ENCODE measurements at places on chromosomes 7 and 10.
A peak's percentile ranks its signal among the peaks of the same experiment; 100 is the strongest.

GRCh38 chr7:47720141-47720906 lies 138.4 kb upstream of the TNS3 start:
- peaks cover 8% of the 10 kb centered on the region for H3K4me1 ChIP-seq
- no peaks in the 10 kb centered on the region for H3K36me3 ChIP-seq
- DNase-seq = no peak
- H3K27me3 ChIP-seq = no peaks in the 10 kb centered on the region
- no peak overlapping the region for H3K4me3 ChIP-seq

DNA sequence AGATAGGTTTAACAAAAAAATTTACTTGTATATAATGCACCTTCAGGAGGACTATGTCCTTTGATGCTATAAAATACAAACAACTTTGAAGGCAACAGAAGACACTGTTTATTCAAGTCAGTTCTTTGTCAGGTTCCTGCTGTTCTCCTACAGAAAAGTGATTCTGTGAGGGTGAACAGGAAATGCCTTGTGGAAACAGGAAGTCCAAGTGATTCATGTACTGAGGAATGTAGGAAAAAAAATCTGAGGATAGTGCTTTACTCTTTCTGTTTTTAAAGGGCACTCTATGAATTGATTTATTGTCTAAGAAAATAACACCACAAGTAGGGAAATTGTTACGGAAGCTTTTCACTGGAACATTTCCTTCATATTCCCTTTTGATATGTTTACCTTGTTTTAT lies 171.9 kb downstream of the HDAC9 start:
- H3K27me3 ChIP-seq = no peaks in the 10 kb centered on the region
- no peak overlapping the region for H3K4me3 ChIP-seq
- H3K4me1 ChIP-seq = peaks cover 2% of the 10 kb centered on the region

GRCh38 chr7:37990337-37990736 lies 69.9 kb downstream of the EPDR1 start:
- no peaks in the 10 kb centered on the region for H3K36me3 ChIP-seq
- no peaks in the 10 kb centered on the region for H3K4me1 ChIP-seq
- H3K27ac ChIP-seq = no peak overlapping the region

GRCh38 chr10:128556182-128557110 lies 430.2 kb upstream of the MKI67 start:
- no peak overlapping the region for H3K4me3 ChIP-seq
- H3K27ac ChIP-seq = no peak overlapping the region
- no peak for DNase-seq

DNA sequence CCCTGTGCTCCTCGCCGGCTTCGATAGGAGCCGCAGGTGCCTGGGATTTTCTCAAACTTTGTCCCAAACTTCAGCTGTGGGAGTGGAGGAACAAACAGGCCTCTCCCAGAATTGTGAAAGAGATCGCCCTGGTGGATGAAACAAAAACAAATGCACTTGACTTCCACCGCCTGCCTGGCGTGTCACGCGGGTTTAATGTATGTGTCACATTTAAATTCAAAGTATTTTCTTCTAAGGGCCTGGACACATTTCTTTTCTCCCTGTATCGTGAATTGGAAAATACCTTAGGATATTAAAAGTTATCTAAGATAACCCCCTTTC lies 694 bp upstream of the WASL start:
- no peaks in the 10 kb centered on the region for H3K27me3 ChIP-seq
- H3K36me3 ChIP-seq = peaks cover 10% of the 10 kb centered on the region
- peak overlapping the region; percentile 94 for H3K4me3 ChIP-seq
- H3K4me1 ChIP-seq = peaks cover 64% of the 10 kb centered on the region

- H3K27me3 ChIP-seq = no peaks in the 10 kb centered on the region
- H3K4me1 ChIP-seq = peaks cover 24% of the 10 kb centered on the region
- H3K27ac ChIP-seq = no peak overlapping the region
- H3K4me3 ChIP-seq = no peak overlapping the region
- H3K36me3 ChIP-seq = peaks cover 2% of the 10 kb centered on the region
- no peak for DNase-seq
Measured at GRCh38 chr7:7706556-7707172, 11.7 kb downstream of the RPA3 start.

DNA sequence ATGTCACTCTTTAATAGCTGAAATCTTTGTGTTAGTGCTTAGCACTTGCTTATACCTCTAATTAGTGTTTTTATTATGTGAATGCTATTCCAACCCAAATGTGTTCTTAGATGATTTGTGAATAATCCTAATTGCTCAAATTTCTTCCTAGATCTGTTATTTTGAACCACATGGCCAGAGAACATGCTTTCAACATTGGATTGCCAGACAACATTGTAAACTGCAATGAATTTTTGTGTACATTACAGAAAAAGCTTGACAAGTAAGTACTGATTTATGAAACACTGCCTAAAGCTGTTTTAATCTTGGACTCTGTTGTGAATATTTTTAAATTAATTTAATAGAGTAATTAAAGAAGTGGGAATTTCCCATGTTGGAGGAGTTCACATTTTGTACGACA lies 121.1 kb downstream of the ZNF277 start:
- DNase-seq = no peak
- H3K4me1 ChIP-seq = no peaks in the 10 kb centered on the region
- no peak overlapping the region for H3K27ac ChIP-seq
- H3K36me3 ChIP-seq = peaks cover 29% of the 10 kb centered on the region
- H3K27me3 ChIP-seq = no peaks in the 10 kb centered on the region

- no peak overlapping the region for H3K27ac ChIP-seq
- H3K4me1 ChIP-seq = no peaks in the 10 kb centered on the region
- no peak for DNase-seq
- H3K27me3 ChIP-seq = no peaks in the 10 kb centered on the region
- no peaks in the 10 kb centered on the region for H3K36me3 ChIP-seq
Measured at GRCh38 chr10:83301732-83302131, 837.6 kb upstream of the GHITM start.

DNA sequence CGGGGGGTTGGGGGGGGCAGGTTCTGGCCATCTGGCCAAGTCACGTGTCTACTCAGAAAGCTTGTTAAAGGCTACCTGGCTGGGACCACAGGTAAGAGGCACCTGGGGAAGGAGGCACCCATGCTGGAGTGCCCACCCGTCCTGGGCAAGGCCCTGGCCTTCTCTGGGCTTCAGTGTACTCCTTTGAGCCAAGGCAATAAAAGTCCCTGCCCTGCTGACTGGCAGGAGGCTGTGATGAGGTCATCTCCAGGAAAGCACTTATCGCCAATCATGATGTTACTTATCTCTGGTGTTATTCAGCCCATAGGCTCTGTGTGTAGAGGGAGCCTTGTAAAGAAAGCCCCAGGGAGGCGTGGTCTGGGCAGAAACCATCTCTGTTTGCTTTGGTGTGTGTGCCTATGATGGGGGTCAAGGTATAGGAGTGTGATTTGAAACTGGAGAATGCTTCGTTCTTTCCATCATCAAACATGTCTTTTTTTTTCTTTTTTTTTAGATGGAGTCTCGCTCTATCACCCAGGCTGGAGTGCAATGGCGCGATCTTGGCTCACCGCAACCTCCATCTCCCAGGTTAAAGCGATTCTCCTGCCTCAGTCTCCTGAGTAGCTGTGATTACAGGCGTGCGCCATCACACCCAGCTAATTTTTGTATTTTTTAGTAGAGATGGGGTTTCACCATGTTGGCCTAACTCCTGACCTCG lies 2.5 kb upstream of the CLDN4 start:
- peaks cover 27% of the 10 kb centered on the region for H3K4me1 ChIP-seq
- H3K4me3 ChIP-seq = no peak overlapping the region
- H3K27ac ChIP-seq = no peak overlapping the region
- peak; percentile 23 for DNase-seq

GRCh38 chr10:132946-133898 lies 2.0 kb upstream of the ZMYND11 start:
- peaks cover 38% of the 10 kb centered on the region for H3K4me1 ChIP-seq
- H3K27ac ChIP-seq = peak overlapping the region; percentile 93
- no peaks in the 10 kb centered on the region for H3K36me3 ChIP-seq
- H3K27me3 ChIP-seq = no peaks in the 10 kb centered on the region

GRCh38 chr7:7257899-7258692 lies 75.8 kb downstream of the C1GALT1 start:
- no peaks in the 10 kb centered on the region for H3K27me3 ChIP-seq
- DNase-seq = no peak
- H3K36me3 ChIP-seq = peaks cover 20% of the 10 kb centered on the region
- H3K27ac ChIP-seq = peak overlapping the region; percentile 91

GRCh38 chr7:38428041-38428440 lies 154.6 kb upstream of the TARP start:
- H3K27me3 ChIP-seq = no peaks in the 10 kb centered on the region
- H3K36me3 ChIP-seq = no peaks in the 10 kb centered on the region
- no peak for DNase-seq
- H3K4me1 ChIP-seq = peaks cover 40% of the 10 kb centered on the region
- no peak overlapping the region for H3K27ac ChIP-seq
- H3K4me3 ChIP-seq = no peak overlapping the region

GRCh38 chr7:124459101-124460055 lies 306.2 kb downstream of the GPR37 start:
- H3K4me3 ChIP-seq = no peak overlapping the region
- no peak for DNase-seq
- no peaks in the 10 kb centered on the region for H3K36me3 ChIP-seq
- no peaks in the 10 kb centered on the region for H3K4me1 ChIP-seq

DNA sequence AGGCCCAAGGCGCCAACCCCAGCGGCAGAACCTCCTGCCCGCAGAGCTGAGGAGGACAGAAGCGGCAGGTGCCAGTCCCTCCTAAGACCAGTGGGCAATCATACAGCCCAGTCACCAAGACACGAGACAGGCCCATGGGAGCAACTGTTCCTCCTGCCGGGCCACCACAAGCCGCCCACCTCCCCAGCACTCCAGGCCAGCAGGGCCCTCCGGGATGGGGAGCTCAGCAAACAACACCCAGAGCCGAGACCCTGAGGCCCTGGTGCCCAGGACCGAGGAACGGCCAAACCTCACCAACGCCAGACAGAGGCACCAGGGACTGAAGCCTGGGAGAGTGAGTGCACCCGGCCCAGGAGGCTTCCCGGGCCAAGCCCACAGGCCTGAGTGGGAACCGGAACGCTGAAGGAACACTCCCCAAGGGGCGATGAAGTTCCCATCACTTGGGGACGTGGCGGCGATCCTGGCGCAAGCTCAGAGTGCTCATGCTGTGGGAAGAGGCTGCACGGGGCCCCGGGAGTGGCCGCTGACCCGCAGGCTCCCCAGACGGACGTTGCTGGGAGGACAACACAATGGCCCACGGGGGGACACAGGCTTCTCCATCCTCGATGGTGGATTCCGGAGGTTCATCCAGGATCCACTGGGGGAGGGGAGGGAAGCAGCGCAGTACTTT lies 35.1 kb downstream of the GPER1 start:
- no peak overlapping the region for H3K27ac ChIP-seq
- DNase-seq = no peak
- H3K4me1 ChIP-seq = peaks cover 8% of the 10 kb centered on the region
- no peak overlapping the region for H3K4me3 ChIP-seq
- no peaks in the 10 kb centered on the region for H3K27me3 ChIP-seq
- H3K36me3 ChIP-seq = peaks cover 6% of the 10 kb centered on the region

DNA sequence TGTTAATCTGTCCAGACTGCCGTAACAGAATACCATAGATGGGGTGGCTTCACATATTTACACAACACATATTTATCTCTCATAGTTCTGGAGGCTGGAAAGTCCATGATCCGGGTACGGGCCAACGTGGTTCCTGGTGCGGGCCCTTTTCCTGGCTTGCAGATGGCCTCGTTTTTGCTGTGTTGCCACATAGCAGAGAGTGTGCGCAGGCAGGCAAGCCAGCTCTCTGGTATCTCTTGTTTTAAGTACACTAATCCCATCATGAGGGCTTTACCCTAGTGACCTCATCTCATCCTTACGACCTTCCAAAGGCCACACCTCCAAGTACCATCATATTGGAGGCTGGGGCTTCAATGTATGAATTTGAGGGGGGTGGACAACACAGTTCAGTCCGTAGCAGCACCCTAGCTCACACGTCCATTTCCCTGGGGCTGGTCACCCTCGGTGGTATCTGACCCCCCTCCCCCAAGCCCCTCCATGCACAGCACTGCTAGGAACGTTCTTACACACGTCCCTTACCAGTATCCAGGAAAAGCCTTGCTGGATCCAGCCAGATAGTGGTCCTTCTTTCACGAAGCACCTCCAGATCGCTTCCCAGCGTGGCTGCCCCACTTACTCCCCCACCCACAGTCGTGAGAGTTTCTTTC lies 21.5 kb downstream of the CUX1 start:
- H3K27me3 ChIP-seq = no peaks in the 10 kb centered on the region
- H3K36me3 ChIP-seq = no peaks in the 10 kb centered on the region
- no peak overlapping the region for H3K27ac ChIP-seq
- DNase-seq = no peak
- H3K4me3 ChIP-seq = no peak overlapping the region
- peaks cover 3% of the 10 kb centered on the region for H3K4me1 ChIP-seq

DNA sequence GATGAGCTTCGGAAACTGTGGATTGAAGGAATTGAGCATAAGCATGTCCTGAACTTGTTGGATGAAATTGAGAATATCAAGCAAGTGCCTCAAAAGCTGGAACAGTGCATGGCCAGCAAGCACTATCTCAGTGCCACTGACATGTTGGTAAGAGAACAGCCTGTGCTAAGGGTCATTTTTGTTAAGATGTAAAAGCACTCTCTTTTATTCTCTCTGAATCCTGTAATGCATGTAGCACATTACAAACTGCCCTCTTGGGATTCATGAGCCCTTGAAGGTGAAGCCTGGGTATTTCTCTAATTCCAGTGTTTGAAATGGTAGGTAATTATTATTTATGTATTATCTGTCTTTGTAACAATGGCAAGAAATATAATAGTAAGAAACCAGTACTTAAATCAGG lies 36.1 kb downstream of the EXOC4 start:
- no peak overlapping the region for H3K27ac ChIP-seq
- peaks cover 52% of the 10 kb centered on the region for H3K36me3 ChIP-seq
- DNase-seq = no peak

GRCh38 chr10:62554632-62555199 lies 180.5 kb downstream of the ZNF365 start:
- H3K27me3 ChIP-seq = peaks cover 2% of the 10 kb centered on the region
- DNase-seq = no peak
- H3K27ac ChIP-seq = no peak overlapping the region
- no peak overlapping the region for H3K4me3 ChIP-seq

DNA sequence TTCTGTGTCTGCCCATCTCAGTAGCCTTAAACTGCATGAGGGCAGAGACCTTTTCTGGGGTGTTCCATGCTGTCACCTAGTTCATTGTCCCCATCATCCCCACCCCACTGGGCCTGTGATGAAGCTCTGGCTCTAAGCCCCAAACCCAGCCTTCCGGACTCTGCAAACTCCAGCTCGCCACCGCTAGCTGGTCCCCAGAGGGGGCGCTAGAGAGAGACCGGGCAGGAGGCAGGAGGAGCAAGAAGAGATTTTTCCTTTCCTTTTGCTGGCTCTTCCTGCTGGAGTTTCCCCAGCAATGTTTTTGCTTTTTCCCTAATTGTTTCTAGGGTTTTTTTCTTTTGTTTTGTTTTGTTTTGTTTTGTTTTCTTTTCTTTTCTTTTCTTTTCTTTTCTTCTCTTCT lies 234.4 kb downstream of the TEX36 start:
- no peaks in the 10 kb centered on the region for H3K36me3 ChIP-seq
- H3K4me1 ChIP-seq = no peaks in the 10 kb centered on the region
- peaks cover 3% of the 10 kb centered on the region for H3K27me3 ChIP-seq
- no peak overlapping the region for H3K4me3 ChIP-seq

- H3K4me3 ChIP-seq = no peak overlapping the region
- no peak overlapping the region for H3K27ac ChIP-seq
- H3K36me3 ChIP-seq = no peaks in the 10 kb centered on the region
- DNase-seq = no peak
- peaks cover 7% of the 10 kb centered on the region for H3K4me1 ChIP-seq
- H3K27me3 ChIP-seq = peaks cover 2% of the 10 kb centered on the region
Measured at GRCh38 chr7:98049034-98049433, 57.6 kb upstream of the LMTK2 start.
